ENCODE measurements at places on chromosomes 7 and 10.
A peak's percentile ranks its signal among the peaks of the same experiment; 100 is the strongest.

DNA sequence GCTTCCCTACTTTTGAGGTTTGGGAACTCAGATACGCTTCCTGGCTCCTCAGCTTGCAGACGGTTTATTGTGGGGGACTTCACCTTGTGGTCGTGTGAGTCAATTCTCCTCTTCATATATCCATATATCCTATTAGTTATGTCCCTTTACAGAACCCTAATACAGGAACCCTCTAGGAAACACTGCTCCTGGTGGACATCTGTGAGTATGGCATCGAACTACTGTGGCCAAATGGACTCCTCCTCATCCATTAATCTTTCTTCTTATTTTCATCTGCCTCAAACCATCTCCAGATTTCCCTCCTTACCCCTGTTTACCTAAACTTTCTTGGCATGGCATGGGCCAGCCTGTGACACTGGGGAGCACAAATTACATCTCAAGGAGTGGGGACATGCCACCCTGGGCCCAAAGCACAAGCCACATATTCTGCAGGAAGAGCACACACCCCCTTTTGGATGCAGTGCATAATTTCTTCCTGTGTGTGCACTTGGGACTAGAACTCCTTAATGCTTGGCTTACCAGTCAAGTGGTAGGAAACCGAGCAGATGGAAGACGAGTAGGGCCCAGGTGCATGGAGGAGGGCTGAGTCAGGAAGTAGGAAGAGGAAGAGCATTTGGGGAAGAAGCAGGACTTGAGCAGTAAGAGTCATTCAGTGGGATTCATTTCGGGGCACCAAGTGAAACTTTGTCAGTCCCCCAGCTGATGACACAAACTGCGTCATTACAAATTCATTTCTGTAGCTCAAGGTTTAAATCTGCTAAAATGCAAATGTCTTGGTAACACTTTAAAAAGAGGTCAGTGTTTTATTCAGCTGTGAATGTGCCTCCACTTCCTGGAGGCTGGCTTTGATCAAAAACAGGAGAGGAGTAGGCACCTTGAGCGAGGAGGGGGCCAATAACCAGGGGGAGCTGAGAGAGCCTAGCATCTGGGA is 80.8 kb upstream of the PLXNA4 start:
- peak; percentile 14 for DNase-seq

DNA sequence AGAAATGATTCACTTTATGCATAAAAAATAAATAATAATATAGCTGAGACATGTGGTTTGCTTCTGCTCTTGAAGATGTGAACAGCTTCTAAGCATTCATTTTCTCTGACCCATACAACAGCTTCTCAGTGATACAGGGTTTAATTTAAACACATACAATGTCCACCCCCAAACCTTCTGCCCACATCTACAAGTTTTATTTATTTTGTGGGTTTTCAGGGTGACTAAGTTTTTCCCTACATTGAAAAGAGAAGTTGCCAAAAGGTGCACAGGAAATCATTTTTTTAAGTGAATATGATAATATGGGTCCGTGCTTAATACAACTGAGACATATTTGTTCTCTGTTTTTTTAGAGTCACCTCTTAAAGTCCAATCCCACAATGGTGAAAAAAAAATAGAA is 17.2 kb downstream of the INHBA start:
- no peak for DNase-seq

DNA sequence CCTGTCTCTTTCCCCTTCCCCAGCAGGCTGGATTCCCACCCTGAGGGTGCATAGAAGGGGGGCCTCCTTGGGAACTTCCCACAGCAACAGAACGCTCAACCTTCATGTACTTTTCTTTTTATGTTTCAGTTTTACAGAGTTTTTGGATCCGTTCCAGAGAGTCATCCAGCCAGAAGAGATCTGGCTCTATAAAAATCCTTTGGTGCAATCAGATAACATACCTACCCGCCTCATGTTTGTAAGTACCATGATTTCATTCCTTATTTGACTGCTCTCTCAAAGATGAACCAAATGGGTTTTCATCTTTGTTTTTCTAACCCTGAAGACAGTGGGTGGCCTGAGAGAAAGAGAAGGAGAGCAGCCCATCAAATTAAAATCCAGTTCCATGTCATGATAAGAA is 46.7 kb downstream of the PLPP4 start:
- DNase-seq = no peak

DNA sequence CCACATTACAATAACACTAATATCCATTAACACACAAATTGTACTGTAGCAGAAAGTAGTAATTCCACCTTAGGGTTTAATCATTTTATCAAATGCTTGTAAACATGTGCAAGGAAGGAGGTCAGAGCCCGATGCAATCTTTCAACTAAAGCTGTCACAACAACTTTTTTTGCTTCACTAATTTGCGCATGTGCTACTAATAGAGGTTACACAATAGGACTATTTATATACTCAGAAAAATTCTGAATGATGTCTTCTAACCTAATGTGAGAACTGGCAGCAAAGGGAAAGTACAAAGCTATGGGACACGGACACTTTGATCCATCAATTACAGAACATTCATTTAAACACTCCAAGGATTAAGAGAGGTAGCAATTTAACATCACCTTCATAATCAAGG is 244.4 kb downstream of the CHCHD3 start:
- DNase-seq = no peak

DNA sequence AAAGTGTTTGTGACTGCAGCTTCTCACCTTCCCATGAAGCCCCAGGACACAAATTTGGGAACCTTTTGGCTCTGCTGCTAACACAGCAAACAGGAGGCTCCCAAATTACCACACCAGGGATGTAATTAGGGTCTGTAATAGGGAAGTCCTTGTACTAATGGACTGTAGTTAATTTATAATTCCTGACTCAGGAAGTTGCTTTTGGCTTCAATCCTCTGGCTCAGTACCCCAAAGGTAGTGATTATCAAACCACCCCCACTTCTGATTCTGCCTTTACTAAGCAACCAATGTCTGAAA is 3.8 kb upstream of the MALSU1 start:
- DNase-seq = no peak

DNA sequence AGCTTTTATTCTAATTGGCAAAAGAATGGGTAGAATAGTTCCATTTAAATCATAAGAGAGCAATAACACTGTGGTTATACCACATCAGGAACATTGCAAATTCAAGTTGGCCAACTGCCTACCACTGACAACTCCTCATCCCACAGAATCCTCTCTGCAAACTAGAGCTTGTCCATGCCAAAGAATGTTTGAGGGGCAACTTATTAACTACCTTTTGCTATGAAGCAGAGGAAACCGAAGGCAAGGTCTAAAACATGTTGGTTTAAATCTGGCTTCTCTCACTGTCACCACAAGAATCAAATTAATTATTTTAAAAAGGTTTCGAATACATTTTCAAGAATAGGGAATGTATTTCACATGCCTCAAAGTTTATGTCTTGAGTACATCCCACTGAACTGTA is 36.0 kb downstream of the RHOBTB1 start:
- DNase-seq = no peak

GRCh38 chr10:133614830-133615580 is 11.6 kb downstream of the FRG2B start:
- DNase-seq = no peak

Measured in NCI-H1694 (cell line).